CD4-positive, alpha-beta T cell treated with Interferon gamma for 1 hour (primary cell): ENCODE measurements at places on chromosomes 5 and 9.
A peak's percentile ranks its signal among the peaks of the same experiment; 100 is the strongest.

DNA sequence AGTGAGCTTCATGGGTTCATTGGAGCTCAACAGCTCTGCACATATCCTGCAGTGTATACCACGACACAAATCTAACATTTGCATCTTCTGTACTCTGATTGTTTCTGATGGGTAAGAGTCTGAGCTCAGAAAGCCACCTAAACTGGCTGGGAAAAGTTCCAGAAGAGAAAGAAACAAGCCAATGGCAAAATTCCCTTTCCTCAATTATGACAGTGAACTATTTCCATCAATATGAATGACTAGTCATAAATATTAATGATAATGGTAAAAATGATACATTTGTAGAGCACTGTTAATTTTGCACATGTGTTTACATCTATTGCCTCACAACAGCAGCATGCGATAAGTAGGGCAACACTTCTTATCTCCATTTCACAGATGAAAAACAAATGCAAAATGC, 1101.6 kb upstream of the DMAC1 start:
- no peak for DNase-seq

- DNase-seq, result no peak
Observed at GRCh38 chr9:16147726-16148125, 594.9 kb downstream of the CCDC171 start.

GRCh38 chr9:4059437-4059836, 240.4 kb downstream of the GLIS3 start:
- no peak for DNase-seq

- DNase-seq, result no peak
Observed at GRCh38 chr5:13470975-13471374, 473.5 kb downstream of the DNAH5 start.

DNA sequence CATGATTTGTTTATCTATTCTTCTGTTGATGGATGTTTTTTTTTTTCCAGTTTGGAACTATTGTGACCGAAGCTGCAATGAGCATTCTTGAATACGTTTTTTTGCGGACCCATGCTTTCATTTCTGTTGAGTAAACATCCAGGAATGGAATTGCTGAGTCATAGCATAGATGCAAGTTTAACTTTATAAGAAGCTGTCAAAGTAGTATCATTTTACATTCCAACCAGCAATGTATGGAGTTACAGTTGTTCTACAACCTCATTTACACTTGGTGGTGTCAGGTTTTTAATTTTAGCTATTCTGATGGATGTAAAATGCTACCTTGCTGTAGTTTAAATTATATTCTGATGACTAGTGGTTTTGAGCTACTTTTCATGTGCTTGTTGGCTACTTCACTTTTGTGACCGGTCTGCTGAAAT, 49.0 kb downstream of the NPR3 start:
- no peak for DNase-seq

DNA sequence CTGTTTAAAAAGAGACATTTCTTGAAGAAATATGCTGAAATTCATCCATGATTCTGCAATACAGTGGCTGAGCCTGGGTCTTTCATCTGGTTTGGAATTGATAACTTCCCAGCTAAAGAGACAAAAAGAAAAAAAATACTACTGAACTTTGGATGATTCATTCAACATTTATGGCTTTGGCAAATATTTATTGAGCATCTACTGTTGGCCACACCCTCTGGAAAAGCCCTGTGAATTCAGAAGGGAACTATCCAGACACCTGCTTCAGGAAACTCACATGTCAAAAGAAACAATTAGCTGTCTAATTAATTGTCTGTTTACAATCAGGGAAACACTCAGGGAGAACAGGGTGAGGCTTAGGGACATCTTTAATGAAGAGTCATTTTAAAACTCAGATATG, 17.8 kb upstream of the ZNF622 start:
- no peak for DNase-seq

GRCh38 chr5:173029499-173029921, 26.6 kb upstream of the CREBRF start:
- no peak for DNase-seq

- no peak for DNase-seq
Observed at GRCh38 chr5:66138637-66139317, 5.3 kb upstream of the SREK1 start.

- no peak for DNase-seq
Observed at GRCh38 chr5:150522504-150523414, 14.8 kb downstream of the NDST1 start.

DNA sequence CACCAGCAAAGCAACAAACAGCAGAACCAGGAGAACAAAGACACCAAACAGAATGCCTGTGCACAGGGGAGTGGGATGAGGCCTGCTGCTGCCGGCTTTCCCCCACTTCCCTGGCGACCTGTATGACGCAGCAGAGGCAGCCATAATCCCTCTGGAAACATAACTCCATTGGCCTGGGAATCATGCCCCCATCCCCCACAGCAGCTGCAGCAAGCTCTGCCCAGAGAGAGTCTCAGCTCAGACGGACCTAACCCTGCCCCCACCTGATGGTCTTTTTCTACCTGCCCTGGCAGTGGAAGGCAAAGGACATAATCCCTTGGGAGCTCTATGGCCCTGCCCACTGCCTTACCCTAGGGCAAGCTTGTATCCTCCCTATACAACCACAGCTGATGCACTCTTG, 81.8 kb upstream of the FANCC start:
- DNase-seq, result no peak

DNA sequence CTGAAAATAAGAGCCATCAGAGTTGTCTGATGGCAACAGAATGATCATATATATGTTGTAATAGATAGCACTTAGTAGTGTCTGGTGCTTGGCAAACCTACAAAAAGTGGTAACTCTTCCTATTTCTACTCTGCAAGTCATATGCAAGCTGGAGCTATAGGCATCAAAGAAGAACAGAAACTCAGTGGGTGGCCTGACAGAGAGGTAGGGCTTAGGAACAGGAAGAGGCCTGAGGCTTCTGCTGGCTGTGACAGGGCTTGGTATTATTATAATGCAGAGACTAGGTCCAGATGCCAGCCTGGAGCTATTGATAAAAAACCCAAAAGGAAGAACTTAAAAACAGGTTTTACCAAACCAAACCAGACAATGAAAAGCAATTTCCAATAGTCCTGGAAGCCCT, 4.4 kb upstream of the DIAPH1 start:
- DNase-seq, result peak; percentile 31

DNA sequence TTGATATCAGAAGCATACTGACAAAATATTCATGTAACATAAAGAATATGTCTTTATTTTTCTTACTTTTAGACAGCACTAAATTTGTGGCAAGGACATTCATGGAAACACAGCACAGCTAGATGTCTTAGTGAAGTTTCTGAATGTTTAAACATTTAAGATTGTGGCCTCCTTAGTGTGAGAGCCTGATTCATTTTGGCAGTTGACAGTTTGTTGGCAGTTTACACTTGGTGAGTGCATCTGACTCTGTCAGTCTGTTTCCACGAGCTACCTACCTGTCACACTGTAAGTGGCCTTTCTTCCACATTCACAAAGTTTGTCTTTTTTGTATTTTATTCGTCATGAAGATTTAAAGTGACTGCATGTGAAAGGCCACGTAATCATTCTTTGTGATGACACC, 436.8 kb downstream of the TUSC1 start:
- DNase-seq, result no peak

- no peak for DNase-seq
Observed at GRCh38 chr5:147699496-147700088, 82.9 kb downstream of the JAKMIP2 start.

- no peak for DNase-seq
Observed at GRCh38 chr9:88833946-88834345, 157.3 kb upstream of the S1PR3 start.

DNA sequence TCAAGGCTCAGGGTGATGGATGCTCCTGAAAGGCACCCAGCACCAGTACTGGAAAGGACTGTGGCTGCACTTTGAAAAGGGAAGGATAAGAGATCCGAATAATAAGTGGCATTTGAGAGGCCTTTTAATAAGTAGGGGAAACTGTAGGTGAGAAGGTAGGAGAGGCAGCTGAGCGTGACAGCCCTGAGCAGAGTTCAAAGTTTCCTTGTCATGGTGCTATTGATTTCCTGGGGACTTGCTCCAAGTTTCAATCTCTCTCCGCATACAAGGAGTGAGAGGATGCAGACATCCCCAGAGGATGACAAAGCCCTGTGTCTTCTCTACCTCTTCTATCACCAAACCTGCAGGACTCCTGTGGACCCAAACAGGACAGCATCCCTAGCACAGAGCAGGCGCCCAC, 354.5 kb downstream of the SPOCK1 start:
- no peak for DNase-seq

GRCh38 chr9:77554586-77555105, 93.5 kb downstream of the GNA14 start:
- no peak for DNase-seq
